ENCODE measurements at places on chromosomes 7 and 10. TPM values are rescaled to one million over a fixed set of nuclear protein-coding genes. Genes with fewer than 3 reads are reported as not detected.

LIPF gene
- not detected for total RNA-seq

TMEM140 gene
- total RNA-seq = 18.6 TPM

DNA sequence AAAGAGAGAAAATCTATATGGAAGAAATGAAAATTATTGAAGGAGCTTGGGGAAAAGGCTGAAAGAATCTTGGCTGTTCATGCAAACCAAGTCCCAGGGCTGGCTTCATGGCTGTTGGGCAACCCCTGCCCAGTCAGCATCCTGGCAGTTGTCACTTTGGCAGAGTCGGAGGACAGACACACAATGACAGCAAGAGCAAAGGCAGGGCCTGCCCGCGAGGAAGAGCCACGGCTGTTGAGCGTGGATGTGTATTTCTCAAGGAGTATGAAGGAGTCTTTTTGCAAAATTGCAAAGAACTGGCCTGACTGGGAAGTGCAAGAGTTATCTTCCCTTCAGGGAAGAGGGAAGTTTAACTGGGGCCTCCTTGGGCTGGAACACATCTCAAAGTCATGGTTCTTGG, 11.7 kb downstream of the PTPRE start:
- no peak for DNase-seq

KCNIP2 gene
- total RNA-seq = not detected

FAM170B gene
- total RNA-seq = not detected

GRCh38 chr7:155466142-155466813, 8.3 kb downstream of the EN2 start:
- DNase-seq = no peak

DNA sequence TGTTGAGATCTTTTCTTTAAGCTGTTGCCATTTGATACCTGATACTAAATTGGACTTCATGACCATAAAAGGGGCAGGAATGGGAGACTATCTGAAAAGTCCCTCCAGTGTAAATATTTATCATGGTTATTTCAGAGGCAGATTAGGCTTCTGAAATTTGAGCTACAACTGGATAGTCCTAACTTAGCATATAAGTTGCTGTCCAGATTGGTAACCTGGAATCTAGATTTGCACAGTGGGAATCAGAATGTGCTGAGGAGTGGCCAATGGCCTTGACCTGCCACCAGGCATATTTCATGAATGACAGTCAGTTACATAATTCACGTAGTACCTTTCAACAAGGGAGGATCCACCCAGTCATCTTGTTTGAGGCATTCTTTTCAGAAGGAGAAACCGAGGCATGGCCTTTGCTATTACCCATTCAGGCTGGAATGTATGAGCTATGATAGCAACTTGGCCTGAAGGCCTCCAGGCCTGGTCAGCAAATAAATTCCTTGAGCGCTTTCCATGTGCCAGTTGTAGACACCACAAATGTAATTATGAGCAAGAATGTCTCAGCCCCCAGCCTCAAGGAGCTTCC, 80.0 kb downstream of the EEPD1 start:
- no peak for DNase-seq

- DNase-seq = no peak
Measured at GRCh38 chr10:132404169-132404880, 7.3 kb downstream of the PWWP2B start.

DNA sequence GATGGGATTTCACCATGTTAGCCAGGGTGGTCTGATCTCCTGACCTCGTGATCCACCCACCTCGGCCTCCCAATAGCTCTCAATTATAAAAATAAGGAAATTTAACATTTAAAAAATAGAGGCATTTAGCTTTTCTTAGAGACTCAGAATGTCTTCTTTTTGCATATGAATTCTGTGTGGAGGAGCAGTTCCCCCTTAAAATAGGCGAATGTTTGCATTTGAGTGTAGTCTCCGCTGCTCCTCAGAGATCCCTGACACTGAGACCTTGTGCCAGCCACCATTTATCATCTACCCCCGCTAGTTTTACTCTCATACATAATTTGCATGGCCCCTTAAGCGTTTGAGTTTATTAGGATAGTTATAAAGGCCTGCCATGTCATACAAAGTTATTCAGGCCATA, 461.9 kb downstream of the SORCS3 start:
- no peak for DNase-seq

ING3 gene
- 33.0 TPM for total RNA-seq

PKD2L1 gene
- not detected for total RNA-seq

DNA sequence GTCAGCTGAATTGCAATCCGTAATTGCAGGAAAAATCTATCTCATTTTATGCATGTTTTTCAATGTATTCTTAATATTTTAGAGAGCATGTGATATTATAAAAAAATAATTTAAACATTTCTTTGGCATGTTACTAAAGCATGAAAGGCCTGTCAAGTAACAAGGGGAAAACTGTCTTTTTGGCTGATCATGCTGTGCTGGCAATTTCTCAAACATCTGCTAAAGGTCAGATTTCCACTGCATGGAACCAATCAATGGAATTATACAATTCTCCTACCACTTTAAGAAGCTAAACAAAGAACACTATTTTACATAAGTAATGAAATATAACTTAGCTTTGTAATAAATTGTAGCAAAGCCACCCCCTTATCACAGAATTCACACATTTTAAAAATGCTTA, 49.4 kb downstream of the JMJD1C start:
- DNase-seq = no peak

- no peak for DNase-seq
Measured at GRCh38 chr7:149770728-149771636, 2.4 kb downstream of the ZNF467 start.

Data from H4 (cell line).